Right kidney (tissue), 9 donors: ENCODE measurements at places on chromosomes 4 and X.

DNA sequence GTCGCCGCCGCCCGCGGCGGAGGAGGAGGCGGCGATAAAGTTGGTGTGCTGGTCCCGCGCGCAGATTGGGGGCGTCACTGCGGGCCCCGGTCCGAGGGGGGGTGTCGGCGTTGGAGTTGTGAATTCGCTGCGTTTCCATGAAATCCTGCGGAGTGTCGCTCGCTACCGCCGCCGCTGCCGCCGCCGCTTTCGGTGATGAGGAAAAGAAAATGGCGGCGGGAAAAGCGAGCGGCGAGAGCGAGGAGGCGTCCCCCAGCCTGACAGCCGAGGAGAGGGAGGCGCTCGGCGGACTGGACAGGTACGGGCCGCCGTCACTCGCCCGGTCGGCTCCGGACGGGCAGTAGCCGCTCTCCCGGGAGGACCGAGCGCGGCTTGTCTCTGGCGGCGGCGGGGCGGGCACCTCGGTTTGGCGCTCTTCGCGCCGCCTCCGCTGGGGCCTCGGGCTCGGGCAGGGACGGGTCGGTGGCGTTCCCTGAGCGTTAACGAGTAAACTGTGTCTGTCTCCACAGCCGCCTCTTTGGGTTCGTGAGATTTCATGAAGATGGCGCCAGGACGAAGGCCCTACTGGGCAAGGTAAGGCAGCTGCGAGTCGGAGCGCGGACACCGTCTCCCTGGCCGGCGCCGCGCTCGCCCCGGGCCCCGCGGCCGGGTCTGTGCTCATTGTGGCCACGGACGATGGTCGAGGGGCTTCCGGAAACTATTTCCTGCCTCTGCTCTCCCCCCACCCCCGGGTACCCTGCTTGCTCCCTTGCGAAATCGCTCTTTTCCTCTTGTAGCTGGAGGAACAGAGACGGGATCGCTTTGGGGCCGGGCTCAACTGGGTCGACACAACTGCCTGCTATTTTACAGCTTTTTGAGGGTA, 658 bp downstream of the KDM6A start:
- peak; percentile 81 for DNase-seq

GRCh38 chr4:172740434-172740833, 428.2 kb upstream of the GALNT7 start:
- DNase-seq: no peak

GRCh38 chr4:73034896-73035295, 34.6 kb downstream of the COX18 start:
- no peak for DNase-seq

GRCh38 chr4:2360396-2360730, 58.1 kb downstream of the ZFYVE28 start:
- DNase-seq: no peak

DNA sequence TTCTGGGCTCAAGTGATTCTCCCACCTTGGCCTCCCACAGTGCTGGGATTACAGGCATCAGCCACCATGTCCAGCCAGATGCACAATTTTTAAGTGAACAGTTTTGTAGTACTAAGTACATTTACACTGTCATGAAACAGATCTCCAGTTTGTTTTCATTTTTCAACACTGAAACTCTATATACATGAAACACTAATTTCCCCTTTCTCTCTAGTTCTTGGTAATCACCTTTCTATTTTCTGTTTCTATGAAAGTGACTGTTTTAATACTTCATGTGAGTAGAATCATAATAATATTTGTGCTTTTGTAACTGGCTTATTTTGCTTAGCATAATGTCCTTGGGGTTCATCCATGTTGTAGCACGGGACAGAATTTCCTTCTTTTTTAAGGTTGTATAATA, 237.4 kb downstream of the CAMK2D start:
- no peak for DNase-seq

DNA sequence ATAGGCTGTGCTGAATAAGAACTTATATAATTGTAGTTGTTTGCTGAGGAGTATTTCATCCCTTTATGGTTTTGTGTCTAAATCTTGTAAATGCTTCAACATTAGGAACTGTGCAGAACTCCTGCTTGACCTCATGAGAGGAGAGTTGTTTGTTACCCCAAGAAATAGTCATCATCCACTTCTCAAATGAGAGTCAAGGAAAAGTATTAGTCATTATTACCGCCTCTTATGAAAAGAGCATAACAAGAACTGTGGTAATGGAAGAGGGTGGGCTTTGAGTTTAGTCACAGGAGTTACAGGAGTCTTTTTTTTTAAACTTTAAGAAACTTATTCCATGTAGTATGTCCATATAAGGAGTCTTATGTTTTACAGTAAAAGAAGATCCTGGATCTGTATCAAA, 132.9 kb downstream of the RAP1GDS1 start:
- DNase-seq: no peak

DNA sequence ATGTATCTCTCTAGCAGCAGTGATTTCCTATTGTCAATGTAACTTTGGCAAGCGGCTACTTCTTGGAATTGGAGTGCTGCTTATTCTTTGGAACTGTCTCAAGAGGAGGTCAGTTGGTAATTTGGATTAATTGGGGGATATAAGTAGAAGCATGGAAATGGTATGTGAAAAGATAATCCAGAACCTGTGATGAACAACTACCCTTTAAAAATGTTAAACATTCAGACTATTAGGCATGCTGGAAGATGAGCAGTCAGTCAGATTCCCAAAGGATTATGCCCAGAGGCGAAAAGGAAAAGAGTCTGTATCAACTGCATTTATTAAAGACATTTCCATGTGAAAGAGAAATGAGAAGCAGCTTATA, 62.5 kb downstream of the SEC24D start:
- DNase-seq: no peak

GRCh38 chr4:123068081-123068480, 145.7 kb upstream of the NUDT6 start:
- DNase-seq: no peak

DNA sequence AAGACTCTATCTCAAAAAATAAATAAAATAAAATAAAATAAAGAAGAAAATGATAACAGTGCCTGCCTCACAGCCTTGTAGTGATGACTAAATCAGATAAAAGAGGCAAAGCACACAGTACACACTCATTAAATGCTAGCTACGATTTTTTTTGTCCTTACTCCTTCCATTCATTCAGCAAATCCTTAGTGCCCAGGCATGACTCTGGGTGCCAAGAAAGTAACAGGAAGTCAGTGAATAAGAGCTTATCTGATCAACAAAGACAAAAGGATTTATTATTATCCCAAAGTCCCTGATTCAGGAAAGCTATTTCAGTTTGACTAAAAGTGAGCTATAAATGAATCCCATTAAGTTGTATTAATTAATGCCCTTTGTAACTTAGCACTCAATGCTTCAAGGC, 92.7 kb downstream of the SH3KBP1 start:
- no peak for DNase-seq

GRCh38 chr4:78512357-78512920, 39.1 kb upstream of the ANXA3 start:
- DNase-seq: no peak

- no peak for DNase-seq
Measured at GRCh38 chr4:16884673-16885460, 13.6 kb downstream of the LDB2 start.

DNA sequence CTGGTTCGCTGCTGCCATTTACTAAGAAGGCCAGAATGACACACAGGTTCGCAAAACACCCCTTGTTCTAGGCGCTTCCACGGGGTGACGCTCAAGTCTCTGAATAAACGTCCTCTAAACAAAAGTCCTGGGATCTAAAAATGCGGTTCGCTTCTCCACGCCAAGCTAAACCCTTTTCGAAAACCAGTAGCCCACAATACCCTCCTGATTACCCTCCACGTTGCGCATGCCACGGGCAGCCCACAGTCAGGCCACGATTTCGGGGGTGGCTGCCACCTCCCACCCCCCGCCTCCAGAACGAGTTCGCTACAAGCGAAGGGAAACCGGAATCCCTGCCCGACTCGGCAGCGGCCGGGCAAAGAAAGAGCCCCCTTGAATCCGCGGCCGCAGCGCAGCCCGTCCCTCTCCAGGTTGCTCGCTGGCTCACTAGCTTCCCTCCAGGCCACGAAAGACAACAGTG, 423 bp downstream of the RPL39 start:
- DNase-seq: no peak

DNA sequence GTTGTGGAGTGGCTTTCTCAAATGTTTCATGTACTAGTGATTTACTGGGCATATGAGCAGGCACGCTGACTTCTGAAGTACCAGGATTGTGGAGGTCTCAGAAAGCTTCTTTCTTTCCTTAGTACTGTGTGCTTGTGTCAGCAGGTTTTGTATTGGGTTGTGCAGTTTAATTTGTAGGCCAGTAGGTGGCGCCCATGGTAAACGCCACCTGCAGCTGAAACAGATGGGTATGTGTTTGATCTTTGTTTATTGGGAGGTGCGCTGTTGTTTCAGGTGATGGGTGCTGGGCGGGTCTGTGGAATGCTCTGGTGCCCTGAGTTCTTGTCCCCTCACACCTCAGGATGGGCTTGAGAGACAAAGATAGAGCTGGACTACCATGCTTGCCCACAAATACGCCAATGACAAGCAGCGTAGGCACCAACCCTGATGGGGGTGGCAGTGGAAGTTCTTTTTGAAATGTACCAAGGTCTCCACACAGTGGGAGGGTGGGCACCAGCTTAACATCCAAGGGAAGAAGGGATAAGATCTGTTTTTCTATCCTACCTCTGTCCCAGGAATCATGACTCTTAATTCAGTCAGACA, 141.5 kb downstream of the RPS6KA6 start:
- DNase-seq: peak; percentile 3

GRCh38 chr4:106316773-106317409, 541 bp downstream of the AIMP1 start:
- DNase-seq: no peak

DNA sequence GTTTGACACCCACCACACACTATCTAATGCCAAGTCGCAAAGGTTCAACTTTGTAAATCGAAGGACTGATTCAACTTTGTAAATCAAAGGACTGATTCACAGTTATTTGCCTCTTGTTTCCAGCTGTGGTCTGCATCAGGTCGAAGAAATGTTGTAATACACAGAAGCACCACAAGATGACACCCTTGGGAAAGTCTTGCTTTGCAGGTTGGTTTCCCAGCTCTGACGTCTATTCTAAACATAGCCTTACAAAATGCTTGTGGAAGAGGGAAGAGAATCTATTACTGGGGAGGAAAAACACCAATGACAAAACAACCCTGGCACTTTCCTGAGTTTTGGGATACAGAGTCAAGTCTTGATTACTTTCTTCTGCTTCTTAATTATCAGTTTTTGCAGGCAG, 35.3 kb downstream of the SUPT20HL1 start:
- DNase-seq: no peak

DNA sequence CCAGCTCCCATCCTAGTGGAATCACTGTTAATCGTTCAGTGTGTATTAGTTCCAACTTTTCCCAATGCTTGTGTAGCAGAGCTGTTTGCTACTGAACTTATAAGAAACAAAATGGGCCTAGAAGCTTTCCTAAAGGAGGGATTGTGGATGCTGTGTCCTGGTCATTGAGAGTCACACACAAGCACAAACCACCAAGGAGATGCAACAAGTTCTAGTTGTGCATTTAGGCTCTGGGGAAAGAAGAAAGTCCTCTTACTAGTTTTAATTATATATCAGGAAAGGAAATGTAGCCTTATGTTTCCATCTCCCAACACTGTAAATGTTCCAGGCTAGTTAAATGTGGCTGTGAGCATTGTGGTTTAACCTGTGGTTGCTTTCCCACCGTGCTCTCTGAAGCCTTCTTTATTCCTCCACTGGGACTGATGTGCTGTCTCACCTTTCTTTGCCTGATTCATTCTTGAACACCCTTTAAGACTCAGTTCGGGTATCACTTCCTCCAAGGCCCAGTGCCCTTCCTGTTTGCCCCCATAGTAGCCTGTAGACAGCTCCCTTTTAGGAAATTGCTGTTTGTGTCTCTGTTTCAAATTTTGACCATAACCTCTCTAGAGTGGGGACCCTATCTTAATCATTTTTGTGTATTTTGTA, 34.3 kb downstream of the ATP10D start:
- no peak for DNase-seq

GRCh38 chrX:108160309-108160708, 68.7 kb downstream of the ATG4A start:
- DNase-seq: no peak

- DNase-seq: peak; percentile 69
Measured at GRCh38 chr4:44447563-44448504, 775 bp downstream of the KCTD8 start.

- no peak for DNase-seq
Measured at GRCh38 chr4:89664521-89664920, 172.4 kb downstream of the SNCA start.

DNA sequence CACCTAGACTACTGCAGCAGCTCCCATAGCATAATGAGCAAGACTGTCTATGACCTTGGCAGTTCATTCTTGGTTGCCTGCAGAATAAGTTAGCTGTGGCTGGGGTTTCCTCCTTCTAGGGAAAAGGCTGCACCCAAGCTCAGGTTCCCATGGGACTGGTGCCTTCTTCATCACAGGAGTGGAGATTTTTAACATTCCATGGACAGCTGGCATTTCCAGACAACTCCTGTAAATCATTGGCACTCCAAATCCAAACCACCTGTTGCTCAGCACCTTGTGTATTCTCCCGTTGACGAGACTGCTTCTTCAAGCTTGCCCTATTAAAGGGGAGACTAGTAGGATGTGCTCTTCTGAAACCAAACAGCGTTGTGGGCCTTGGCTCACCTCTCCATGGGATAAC, 7.8 kb upstream of the NUP54 start:
- no peak for DNase-seq

DNA sequence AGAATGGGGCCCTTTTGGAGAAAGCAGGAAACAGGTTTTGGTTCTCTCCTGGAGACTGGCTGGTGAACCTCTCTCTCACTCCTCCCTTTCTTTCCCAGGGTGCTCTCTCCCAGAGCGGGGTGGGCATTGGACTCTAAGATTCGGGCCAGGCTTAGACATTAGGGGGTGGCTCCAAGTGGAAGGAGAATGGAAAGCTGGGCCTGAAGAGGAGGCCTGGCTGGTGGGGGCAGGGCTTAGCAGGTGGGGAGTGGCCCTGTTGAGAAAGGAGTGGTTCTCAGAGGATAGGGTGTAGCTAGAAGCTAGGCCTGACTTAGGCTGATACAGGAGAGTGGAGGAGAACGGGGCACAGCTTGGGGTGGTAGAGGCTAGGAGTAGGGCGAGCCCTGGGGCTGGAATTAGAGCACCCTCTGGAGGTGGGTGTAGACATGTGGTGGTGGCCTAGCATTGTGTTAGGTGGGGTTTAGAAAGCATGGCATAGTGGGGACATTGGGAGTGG, 5.7 kb downstream of the PLP2 start:
- no peak for DNase-seq
